ENCODE measurements at places on chromosomes 7 and 10.
A peak's percentile ranks its signal among the peaks of the same experiment; 100 is the strongest.

DNA sequence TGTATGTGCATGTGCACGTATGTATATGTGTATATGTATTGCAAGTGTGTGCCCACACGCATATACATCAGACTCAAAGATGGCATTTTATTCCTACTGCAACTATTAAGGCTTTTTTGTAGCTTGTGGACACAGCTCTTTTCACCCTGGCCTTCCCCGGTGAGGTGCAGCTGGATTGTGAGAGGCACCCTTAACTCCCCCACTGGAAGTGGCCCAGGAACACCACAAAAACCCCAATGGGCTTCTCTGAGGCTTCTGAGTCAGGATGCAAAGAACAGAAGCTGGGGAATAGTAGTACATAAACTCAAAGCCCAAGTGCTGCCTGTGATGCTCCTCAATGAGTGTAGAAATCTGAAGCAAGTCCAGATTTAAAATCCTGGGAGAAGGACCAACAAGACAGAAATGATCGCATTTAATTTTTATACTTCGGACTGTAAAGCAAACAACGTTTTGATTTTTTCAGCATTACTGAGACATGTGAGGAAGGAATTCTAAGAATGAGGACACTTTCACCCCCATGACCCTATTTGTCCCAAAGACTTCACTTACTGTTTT lies 369.2 kb upstream of the MGMT start:
- DNase-seq = no peak

DNA sequence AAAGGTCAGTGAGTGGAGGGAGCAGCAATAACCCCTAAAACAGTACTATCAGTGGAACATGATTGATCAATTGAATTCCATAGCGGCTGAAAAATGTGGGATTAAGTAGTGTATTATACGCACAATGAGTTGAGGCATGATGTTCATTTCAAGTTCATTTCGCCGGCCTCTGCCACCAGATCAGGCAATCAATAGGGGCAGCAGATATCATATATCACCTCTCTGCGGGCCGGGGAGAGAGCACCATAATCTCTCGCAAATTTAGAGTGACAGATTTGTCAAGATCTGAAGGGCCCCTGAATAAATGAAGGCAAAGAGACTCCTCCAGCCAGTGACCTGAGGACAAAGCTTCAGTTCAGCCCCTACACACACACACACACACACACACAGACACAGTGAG lies 58.5 kb downstream of the PAX2 start:
- DNase-seq = no peak

DNA sequence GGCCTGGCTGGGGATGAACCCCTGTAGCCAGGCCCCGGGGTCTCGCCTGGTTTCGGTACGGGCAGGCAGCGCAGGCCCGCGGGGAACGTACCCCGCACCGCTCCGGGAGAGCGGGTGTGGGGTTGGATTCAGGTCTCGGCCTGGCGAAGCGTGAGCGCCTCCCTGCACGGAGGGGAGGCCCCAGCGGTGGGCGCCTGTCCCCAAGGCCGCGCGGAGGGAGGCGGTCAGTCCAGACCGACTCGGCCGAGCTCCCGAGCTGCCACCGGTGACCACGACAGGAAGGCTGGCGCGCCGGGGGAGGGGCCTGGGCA lies 378 bp upstream of the INPP5F start:
- no peak for DNase-seq

GRCh38 chr7:107810626-107811025 lies 7.6 kb upstream of the SLC26A3 start:
- DNase-seq = no peak

GRCh38 chr7:137395420-137395819 lies 51.9 kb upstream of the PTN start:
- DNase-seq = no peak

DNA sequence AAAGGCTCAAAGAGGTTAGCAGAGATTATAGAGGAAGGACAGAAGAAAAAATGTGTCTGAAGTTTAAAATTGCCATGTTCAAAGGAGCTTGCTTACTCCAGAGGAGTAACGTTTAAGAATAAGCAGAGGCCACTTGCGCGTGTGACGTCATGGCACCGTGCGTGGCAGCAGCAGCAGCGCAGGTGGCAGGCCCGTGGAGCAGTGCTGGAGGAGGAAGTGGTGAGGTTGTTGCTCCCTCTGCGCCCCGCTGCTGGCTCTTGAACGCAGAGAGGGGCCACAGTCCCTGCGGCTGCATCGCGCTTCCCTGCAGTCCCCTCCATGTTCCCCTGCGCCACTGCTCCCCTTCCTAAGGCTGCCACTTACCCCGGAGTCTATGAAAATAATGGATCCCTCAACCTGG lies 37.5 kb downstream of the GDI2 start:
- no peak for DNase-seq

- DNase-seq = no peak
These were observed 113.1 kb upstream of the VSTM2A start for GRCh38 chr7:54429111-54429510.

- DNase-seq = no peak
These were observed 64.8 kb downstream of the ARMC3 start for GRCh38 chr10:22992621-22993020.

GRCh38 chr10:67306588-67307205 lies 380.9 kb downstream of the LRRTM3 start:
- DNase-seq = peak; percentile 35

GRCh38 chr10:76248649-76249200 lies 817.3 kb downstream of the LRMDA start:
- DNase-seq = no peak

DNA sequence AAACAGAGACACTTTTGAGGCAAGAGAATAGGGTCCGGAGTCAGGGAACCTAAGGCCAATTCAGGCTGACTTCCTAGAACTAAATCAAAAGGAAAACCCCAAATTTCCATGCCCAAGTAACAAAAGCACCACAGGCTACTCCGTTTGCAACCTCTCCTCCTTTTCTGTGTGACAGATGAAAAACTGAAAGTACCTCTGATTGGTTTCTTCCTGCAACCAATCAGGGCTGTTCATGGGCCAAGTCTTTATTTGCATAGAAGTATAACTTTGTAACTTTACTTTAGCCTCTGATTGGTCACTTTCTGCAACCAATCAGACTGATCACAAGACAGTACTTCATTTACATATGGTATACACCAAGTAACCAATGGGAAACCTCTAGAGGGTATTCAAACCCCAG lies 239.9 kb upstream of the KCND2 start:
- DNase-seq = peak; percentile 16

GRCh38 chr10:78768041-78768835 lies 300.5 kb upstream of the ZMIZ1 start:
- no peak for DNase-seq

DNA sequence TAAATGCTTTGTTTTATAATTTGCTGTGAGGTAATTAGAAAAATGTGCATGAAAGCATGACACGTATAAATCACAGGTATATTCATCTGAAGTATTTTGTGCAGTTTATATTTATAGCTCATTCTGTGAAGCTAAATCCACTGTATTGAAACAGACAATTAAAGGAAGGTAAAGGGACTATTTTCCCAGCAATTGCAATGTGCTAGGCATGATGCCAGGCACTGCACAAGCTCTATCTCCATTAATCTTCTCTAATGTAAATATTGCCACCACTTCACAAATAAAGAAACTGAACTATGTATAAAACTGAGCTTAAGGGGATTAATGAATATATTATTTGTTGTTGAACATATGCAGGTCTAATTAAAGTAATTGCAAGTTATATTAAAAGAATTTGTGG lies 1012.5 kb downstream of the NRG3 start:
- no peak for DNase-seq
